ENCODE measurements at places on chromosomes 4 and X.

GRCh38 chrX:12210196-12210815, 72.0 kb downstream of the FRMPD4 start:
- no peak for DNase-seq

GRCh38 chr4:96698831-96699230, 858.9 kb downstream of the PDHA2 start:
- DNase-seq = no peak

GRCh38 chr4:173958445-173958844, 325.0 kb downstream of the FBXO8 start:
- no peak for DNase-seq

DNA sequence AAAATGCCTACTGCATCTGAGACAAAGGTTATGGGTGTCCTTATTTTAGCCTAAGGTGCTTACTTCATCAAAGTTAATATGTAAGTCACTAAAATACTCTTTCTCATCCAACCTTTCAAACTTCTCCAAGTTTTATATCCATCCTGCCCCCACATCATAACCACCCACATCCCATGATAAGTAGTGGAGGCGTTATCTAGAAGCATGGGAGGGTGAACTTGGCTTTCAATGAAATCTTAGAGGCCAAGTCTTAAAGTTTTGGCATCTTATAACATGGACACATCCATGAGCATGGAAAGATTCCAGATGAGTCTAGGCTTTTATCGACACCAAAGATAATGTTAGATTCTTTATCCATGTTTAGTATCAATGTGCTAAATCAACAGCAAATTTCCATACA, 22.9 kb upstream of the SEC24D start:
- DNase-seq = no peak

DNA sequence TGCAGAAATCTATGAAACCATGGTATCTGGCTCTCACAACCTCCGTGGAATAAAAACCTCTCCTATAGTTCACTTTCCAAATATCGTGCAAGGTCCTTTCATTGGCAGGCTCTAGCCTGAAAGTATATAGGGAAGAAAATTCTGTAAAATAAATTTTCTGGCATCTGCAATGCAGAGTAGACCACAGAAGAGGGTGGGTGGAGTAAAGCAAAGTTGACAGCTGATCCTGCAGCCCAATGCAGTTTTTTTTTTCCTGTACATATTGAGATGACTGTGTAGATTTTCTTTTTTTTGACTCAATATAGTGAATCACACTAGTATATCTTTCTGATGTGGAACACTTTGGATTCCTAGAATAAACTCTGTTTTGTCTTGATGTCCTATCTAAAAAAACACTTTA, 56.7 kb downstream of the NPY2R start:
- DNase-seq = no peak

GRCh38 chr4:86924811-86925210, 10.0 kb upstream of the AFF1 start:
- no peak for DNase-seq

- no peak for DNase-seq
Measured at GRCh38 chr4:132767901-132768300, 381.2 kb upstream of the PCDH10 start.

- DNase-seq = no peak
Measured at GRCh38 chrX:70479922-70480659, 35.5 kb downstream of the DLG3 start.

DNA sequence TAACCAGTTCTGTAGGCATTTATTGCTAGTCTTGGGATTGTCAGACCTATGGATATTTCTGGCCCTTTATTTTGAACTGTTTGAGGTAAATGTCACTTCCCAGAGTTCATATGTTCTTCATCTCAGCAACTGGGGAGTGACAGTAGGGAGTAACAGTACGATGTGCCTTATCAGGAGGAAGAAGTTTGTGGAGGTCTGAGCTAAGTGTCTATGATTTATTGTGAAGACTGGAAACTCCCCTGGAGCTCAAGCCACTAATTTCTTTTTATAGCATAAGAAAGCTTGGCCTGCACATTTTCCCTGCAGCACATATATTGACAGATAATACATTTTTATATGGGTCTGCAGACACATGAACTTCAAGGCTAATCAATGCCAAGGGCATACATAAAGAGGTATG, 383.8 kb downstream of the GRXCR1 start:
- DNase-seq = no peak

DNA sequence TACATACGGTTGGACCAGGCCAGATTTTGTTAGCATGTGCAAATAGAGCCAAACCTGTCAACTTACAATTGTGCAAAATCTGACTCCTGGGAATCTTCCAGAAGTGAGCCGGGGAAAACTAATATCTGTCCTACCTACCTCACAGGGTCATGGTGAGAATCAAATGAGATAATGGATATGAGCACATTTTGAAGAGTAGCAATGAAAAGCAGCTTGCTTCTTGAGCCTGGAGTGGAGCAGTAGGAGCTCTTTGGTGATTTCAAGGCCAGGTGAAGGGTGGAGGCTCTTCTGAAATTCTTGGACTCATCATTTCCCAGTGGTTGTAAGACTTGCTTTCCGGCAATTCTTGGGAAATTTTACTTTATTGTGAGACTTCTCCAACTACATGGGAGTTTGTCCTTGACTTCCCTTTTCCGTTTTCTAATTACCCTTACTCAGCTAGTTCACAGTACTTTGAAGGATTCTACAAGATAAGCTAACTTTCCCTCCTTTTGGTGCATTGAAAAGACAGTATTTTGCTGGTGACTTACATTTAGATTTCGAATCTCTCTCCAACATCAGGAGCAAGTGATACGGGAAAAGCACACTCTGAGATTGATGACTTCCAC, 12.2 kb downstream of the PLAC1 start:
- DNase-seq = no peak

DNA sequence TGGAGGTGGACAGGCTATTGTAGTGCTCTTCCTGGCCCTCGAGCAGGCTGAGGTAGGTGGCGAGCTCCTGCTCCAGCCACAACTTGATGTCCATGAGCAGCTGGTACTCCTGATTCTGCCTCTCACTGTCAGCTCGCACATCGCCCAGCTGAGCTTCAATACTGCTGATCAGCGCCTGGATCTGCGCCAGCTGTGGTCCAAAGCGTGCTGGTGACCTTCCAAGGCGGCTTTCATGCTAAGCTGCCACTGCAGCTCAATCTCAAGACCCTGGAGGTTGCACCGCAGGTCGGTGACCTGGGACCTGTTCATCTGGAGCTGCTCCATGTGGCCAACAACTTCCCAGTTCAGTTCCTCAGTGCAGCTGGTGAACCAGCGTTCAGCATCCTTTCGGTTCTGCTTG, 31.2 kb downstream of the LRIT3 start:
- no peak for DNase-seq

- DNase-seq = no peak
Measured at GRCh38 chr4:108685036-108685686, 34.8 kb downstream of the OSTC start.

DNA sequence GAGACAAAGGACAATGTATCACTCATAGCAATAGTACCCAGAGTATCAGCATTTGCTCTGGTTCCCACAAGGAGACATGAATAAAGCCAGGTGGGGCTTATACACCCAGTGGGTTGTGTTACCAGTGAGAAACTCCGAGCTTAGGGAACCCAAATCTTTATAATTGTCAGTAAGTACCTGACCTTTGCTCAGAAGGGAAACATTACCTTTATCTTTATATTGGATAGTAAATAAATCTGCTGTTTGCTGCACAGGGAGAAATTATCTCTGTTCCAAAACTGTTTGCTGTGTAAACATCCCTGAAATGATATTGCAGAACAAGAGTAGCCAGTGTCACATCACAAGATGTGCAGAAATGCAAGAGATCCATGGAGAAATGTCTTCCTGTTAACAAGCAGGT, 12.1 kb upstream of the SLAIN2 start:
- no peak for DNase-seq

DNA sequence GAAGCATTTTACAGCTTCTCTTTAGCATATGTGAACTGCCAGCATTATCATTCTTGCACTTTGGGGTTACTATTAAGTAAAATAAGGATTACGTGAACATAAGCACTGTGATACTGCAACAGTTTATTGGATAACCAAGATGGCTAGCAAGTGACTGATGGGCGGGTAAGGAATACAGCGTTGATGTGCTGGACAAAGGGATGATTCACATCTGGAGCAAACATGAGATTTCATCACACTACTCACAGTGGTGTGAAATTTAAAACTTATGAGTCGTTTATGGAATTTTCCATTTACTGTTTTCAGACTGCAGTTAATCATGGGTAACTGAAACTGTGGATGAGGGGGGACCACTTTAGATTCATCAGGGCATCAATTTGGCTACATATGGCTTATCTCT, 16.0 kb downstream of the NBDY start:
- DNase-seq = no peak

GRCh38 chr4:5770051-5770450, 59.0 kb downstream of the EVC start:
- no peak for DNase-seq

DNA sequence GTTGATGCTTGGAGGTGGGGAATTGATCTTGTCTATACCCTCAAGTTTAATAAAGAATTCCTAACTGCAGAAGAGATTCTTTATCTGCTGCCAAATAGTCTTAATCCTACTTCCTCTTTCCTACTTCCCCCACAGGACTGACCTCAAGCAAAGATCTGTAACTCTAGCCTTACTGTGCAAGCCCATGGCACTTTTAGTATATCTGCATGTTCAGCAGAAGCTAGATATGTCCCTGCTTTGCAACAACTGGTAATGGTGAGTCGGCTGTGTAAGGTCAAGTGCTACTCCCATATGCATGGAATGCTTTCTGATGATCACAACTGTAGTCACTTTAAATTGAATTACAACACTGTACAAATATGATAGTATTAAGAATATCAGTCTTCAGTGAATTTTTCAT, 26.3 kb upstream of the PDS5A start:
- DNase-seq = no peak

DNA sequence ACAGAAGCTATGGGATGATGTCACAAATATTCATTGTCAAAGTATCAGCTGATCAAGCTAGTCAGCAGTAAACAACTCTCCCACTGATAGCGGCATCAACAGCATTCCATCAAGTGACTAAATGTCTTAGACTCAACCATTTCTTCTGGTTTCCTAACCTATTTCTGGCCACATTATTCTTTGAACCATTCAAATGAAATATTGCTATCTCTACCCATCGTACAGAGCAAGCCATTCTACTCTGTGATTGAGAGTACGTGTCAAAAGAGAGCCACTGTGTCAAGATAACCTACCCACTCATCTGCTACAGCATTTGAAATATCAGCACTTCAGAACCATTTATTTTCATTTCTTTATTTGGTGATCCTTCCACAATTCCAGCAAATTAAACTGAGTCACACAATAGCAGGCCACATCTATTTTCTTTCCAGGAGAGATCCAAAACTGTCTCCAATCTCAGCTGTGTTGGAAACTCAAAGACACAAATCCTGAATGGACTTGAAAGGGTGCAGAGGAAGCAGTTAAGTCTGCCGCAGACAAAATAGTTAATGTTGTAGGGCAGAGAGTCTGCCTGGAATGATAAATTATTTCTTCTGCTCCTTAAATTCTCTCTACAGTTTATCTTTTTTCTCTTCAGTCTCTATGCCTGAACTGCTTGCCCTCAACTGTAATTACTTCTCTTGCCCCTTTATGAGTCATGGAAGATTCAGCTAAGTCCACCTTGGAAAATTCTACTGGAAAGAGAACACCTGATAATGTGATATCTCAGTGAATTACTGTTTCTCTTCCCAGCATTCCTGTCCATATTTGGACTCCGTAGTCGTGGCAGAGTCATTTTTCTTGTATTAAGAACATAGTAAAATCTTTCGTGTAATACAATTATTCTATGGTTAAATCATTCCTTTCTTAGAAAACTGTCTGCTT, 364.8 kb downstream of the PDGFC start:
- DNase-seq = no peak

GRCh38 chr4:15784959-15785634, 7.0 kb downstream of the CD38 start:
- no peak for DNase-seq

- no peak for DNase-seq
Measured at GRCh38 chrX:12278151-12278550, 139.9 kb downstream of the FRMPD4 start.

GRCh38 chrX:76155786-76156185, 17.1 kb upstream of the PBDC1 start:
- DNase-seq = no peak

DNA sequence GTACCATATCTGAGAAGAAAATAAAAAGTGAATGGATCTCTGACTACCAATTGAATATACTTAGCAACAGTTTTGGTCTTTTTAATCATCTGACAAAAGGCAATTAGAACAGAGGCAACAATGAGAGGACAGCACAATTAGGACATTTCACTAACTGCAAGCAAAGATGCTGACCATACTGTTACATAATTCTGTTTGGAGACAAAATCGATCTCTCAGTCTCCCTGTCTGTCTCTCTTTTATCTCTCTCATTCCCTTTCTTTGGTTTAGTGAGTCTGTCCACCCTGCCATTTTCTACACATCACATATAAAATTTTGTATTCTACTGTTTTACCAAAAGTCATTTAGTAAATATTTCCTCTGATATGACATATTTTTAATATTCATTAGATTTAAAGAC, 2.2 kb upstream of the AFM start:
- DNase-seq = no peak

GRCh38 chr4:8351931-8352367, 82.4 kb downstream of the HTRA3 start:
- DNase-seq = no peak

DNA sequence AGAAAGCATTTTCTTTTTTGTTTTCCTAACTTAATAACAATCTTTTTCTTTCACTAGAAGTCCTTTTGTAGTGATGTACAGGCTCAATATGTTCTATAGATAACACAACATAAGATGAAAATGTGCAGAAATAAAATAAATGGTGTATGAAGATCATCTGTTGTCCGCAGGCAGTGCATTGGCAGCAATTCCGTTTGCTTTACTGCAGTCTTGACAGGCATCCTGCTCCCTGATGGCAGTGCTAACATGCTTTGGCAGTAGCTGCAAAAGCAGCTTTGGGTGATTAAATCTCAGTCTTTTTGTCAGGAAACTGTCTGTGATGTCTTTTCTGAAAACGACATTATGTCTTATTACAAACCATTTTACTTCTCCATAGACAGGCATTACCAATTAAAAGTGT, 131.4 kb downstream of the TRAM1L1 start:
- DNase-seq = peak; percentile 5

GRCh38 chr4:5050520-5051277, 581 bp upstream of the STK32B start:
- DNase-seq = peak; percentile 83

- no peak for DNase-seq
Measured at GRCh38 chr4:4388311-4388790, 1.4 kb downstream of the NSG1 start.

Measured in NCI-H1417 (cell line).